ENCODE measurements at places on chromosomes 2 and 18. TPM values are rescaled to one million over a fixed set of nuclear protein-coding genes. Genes with fewer than 3 reads are reported as not detected.

GRCh38 chr18:9353596-9353995, 19.0 kb downstream of the TWSG1 start:
- DNase-seq, result no peak

DNA sequence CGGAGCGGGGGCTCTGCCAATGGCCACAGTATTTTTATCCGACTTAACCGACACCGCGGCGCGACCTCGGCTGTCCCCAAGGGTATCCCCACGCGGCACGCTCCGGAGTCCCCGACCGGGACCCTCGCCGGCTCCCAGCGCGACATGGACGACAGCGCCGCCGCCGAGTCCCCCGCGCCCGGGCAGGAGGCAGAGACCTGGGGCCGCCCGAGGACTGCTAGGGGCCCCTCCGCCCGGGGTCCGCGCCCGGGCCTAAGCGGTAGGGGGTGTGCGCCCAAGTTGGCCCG, 468 bp downstream of the UXS1 start:
- no peak for DNase-seq

GRCh38 chr2:176418768-176419167, 149.5 kb downstream of the MTX2 start:
- DNase-seq, result peak; percentile 14

- DNase-seq, result no peak
These were observed 35.4 kb downstream of the MBP start for GRCh38 chr18:77096936-77097886.

DNA sequence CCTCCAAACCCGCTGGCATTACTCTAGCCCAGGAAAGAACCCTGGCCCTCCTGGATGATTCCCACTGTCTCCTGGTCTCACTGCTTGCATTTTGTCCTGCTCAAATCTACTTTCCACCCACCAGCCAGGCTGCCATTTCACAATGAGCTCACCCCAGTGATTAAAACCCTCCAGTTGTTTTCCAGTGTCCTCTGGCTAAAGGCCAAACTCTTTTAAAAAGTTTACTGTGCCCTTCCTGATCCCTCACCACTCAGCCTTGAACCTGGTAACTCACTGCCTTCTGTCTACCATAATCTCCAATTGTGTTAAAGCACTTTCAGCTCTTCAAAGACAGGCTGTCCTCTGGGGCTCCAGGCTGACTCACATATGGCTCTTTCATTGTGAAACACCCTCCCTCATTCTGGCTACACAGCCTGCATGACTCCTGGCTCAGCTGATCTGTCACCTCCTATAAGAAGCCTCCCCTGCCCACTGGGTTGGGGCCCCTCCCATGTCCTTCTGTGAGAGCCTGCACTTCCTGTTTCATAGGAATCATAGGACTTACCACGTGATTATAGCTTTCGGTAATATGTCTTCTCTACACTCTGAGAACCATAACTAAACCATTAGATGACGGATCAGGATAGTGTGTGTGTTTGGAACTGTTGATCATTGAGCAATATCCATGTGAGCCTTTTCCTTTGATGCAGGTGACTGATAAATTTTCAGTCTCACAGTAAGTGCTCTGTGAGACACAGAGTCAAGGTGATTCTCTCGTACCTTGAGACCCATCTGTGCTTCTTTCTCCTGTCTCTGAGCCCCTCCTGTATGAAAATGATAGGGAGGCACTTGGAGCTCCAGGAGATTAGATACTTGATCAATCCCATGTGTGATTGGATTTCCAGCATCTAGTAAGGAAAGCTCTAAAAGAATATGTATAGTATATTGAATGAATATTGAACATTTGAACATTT, 590.8 kb upstream of the ID2 start:
- DNase-seq, result no peak

GRCh38 chr2:15745350-15745749, 153.7 kb downstream of the DDX1 start:
- no peak for DNase-seq

- no peak for DNase-seq
These were observed 46.6 kb upstream of the CTLA4 start for GRCh38 chr2:203820969-203821368.

DNA sequence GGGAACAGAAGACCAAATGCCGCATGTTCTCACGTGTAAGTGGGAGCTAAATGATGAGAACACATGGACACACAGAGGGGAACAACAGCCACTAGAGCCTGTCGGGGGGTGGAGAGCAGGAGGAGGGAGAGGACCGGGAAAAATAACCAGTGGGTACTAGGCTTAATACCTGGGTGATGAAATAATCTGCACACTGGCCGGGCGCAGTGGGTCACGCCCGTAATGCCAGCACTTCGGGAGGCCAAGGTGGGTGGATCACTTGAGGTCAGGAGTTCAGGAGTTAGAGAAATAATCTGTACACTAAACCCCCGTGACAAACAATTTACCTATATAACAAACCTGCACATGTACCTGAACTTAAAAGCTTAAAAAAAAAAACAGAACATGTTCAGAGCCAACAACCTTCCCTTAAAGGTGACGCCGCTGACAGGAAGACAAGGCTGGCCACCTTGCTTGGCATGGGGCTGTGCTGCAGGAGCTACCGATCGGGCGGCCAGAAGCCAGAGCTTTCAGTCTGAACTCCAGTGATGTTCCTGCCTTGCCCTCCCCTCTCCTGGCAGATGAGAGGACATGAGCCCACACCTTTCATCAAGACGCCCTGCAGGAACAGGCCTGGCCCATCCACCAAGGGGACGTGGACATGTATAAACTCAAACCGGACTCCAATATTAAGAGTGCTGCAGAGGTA, 11.2 kb downstream of the SLC66A2 start:
- no peak for DNase-seq

DNA sequence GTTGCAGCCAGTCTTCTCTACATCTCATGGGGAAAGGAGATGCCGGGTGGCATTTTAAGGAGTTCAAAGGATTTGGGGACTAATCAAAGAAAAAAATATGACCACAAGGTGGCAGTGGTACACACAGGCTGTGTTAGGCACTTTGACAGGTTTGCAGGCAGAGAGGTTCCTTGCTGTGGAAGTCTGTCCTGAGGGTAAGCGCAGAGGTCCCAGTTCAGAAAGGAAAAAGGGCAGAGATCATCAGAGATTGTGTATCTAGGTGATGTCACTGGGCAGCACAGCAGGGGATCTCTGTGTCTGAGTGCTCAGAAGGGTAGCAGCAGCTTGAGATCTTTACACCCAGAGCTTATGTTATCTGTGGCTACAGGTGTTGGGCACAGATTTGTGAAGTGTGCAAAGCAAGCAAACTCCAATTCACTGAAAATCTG, 231.4 kb downstream of the LRRTM1 start:
- DNase-seq, result peak; percentile 68

- DNase-seq, result peak; percentile 65
These were observed 1.1 kb downstream of the TMEM18 start for GRCh38 chr2:675982-676646.

DNA sequence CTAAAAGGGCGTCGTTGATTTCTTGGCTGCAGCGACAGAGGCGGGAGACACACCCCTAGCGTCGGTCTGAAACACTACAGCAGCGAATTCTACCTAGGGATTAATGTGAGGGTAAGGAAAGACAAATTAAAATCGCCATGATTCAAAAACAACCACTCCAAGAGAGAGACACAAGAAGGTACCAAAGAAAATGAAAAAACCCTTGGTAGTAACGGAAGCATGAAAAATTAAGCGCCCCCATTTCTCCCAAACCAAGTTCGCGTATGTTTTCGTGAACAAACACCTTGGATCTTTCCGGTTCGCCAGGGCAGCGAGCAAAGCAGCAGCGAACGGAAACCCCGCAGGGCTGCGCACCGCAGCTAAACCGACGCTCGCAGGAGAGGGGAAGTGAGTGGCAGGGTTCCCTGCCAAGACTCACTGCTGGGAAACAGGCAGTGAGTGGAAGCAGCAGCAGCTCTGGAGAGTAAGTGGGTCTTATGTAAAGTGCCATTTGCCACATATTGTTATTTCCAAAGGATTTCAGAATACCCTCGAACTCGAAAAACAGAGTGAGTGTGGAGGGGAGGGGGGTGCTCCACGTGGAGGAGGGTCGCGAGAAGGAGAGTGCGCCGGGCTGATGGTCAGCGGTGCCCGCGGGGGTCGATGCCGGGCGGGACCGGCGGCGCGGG, 1.0 kb downstream of the PPP3R1 start:
- peak; percentile 88 for DNase-seq

DNA sequence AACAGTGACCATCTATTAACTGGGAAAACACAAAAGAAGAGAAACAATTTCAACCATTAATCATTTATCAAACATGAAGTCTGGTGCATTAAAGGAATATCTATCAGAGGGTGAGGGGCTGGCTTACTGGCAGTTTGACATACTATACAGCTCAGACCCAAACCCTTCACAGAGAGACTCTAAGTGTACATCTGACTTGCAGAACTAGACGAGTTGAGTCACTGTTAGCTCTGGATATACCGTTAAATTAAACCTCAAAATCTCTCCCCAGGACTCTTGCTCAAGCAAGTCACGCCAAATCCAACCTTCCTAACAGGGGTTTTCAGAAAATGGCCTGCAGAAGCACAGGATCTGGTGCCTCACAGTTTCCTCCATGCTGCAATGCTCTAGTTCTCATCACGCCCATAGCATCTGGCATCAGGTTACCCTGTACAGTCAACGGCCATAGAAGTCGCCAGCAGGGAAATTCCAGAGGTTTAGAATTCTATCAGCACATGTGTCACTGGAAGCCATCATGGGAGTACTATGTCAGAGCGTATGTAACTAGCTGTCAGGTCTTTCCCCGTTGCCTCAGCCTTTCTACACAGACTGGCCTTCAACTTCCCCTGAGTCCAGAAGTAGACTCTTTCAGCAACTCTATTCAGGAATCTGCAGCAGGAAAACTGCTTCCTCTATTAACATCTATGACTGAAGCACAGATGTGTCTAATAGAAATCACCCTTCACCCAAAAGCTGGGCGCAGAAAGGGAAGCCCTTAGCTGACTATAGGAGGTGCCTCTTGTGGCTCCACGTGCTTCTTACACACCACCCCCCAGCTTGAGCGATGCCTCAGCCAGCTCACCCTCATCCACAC, 9.3 kb downstream of the TGOLN2 start:
- peak; percentile 23 for DNase-seq

GRCh38 chr2:151091583-151091982, 170.1 kb downstream of the RBM43 start:
- no peak for DNase-seq

DNA sequence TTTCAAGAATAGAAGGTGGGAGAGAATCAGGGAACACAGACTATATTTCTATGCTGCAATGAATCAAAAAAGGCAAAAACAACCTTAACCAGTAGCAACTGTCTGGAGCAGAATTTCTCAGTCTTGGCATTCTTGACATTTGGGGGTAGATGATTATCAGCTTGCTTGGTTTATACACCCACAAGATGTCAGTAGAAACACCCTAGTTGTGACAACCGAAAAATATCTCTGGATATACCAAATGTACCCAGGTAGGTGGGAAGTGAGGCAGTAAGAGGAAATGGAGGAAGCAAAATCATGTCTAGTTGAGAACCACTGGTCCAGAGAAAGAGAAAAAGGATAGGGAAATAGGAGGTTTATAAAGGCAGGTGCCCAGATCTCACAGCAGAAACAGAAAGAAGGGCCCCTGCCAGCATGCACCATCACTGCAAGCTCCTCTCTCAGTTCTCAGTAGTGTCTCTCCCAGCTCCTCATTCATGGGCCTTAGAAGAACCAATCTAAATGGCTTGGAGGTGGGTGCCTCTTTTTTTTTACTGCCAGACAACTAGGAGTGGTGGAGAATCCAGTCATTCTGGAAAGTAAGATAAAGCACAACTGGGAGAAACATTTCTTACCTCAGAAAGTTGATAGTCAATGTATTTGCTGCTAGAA, 50.4 kb downstream of the MBD2 start:
- DNase-seq, result no peak

- no peak for DNase-seq
These were observed 149.4 kb upstream of the NDUFV2 start for GRCh38 chr18:8952769-8953760.

DNA sequence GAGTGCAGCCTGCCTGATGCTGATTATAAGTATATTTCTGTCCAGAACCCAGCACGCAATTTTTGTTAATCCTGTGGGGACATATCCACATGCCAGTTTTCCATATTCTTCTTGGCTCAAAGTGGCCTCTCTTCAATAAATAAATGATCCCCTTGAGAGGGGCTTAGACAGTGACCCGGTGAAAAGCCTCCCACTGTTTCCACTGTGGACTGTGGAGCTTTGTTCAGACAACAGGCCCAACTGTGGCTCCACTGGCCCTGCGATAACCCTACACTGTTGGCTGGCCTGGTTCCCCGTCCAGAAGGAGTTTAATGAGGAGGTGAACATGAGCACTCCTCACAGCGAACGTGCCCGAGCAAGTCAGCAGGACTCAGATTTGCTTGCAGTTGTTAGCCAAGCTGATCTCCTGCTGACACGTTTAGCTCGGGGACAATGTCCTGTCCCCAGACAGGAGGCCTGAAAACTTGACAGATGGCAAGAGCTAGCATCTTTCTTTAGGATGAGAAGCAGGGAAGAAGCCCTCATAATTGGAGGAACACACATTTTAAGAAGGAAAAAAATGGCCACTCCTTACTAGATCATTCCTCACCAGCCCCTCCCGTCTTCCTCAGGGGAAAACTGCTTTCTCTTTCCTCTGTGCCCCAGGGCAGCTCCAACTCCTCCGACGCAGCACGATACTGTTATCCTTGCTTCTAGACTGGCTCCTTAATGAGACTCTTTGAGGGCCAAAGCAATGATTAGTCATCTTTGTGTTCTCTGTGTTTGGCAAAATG, 20.0 kb upstream of the MTCL1 start:
- no peak for DNase-seq

Gene DDX18
- total RNA-seq, result 80.4 TPM

Gene SLC19A3
- total RNA-seq, result not detected

Gene TUBB8B
- total RNA-seq, result 0.14 TPM

Gene ALLC
- not detected for total RNA-seq

Gene CD226
- 1.0 TPM for total RNA-seq

Gene OR6B2
- not detected for total RNA-seq

Gene CXCR2
- not detected for total RNA-seq

Gene CDKL4
- total RNA-seq, result 0.51 TPM

Gene AQP12A
- total RNA-seq, result not detected

Gene UGT1A4
- not detected for total RNA-seq

All from dermis blood vessel endothelial cell (primary cell).